ENCODE measurements at places on chromosomes 2 and 18.
A peak's percentile ranks its signal among the peaks of the same experiment; 100 is the strongest.

GRCh38 chr18:33578518-33579348 is 714 bp downstream of the ASXL3 start:
- no peak for DNase-seq

DNA sequence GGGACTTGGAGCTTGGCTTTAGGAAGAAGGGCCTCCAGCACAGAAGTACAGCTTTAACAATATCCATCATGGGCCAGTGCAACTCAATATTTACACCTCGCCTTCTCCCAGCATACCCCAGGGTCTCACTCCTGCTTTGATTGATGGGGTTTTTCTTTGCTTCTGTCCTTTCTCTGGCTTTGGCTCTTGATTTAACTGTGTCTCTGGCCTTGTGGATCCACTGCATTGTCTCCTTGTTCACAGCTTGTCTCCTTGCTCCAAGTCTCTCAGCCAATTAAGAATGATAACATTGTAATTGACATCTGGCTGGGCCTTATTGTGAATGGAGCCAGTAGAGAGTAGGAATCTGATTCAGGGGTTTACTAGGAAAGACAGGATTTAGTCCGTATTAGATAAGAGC is 1019.5 kb downstream of the TMEM182 start:
- no peak for DNase-seq

- DNase-seq, result no peak
These were observed 142.6 kb downstream of the INHBB start for GRCh38 chr2:120488531-120488930.

- DNase-seq, result no peak
These were observed 93.5 kb upstream of the ITPRID2 start for GRCh38 chr2:181798022-181798421.

GRCh38 chr2:236867441-236868260 is 218.0 kb upstream of the COPS8 start:
- no peak for DNase-seq

- DNase-seq, result no peak
These were observed 25.4 kb downstream of the SLC40A1 start for GRCh38 chr2:189555232-189555631.

GRCh38 chr2:29226808-29227207 is 111.6 kb downstream of the CLIP4 start:
- no peak for DNase-seq

- DNase-seq, result no peak
These were observed 100.5 kb downstream of the INHBB start for GRCh38 chr2:120446236-120447126.

- no peak for DNase-seq
These were observed 89.3 kb downstream of the MBD5 start for GRCh38 chr2:148110184-148110583.

- no peak for DNase-seq
These were observed 634.5 kb downstream of the ZEB2 start for GRCh38 chr2:143885461-143885860.

- no peak for DNase-seq
These were observed 684.8 kb downstream of the RNF144A start for GRCh38 chr2:7601990-7602389.

GRCh38 chr2:28545590-28546200 is 49.8 kb downstream of the PLB1 start:
- DNase-seq, result no peak

- DNase-seq, result no peak
These were observed 1090.2 kb downstream of the SUCLG1 start for GRCh38 chr2:83368916-83369315.

DNA sequence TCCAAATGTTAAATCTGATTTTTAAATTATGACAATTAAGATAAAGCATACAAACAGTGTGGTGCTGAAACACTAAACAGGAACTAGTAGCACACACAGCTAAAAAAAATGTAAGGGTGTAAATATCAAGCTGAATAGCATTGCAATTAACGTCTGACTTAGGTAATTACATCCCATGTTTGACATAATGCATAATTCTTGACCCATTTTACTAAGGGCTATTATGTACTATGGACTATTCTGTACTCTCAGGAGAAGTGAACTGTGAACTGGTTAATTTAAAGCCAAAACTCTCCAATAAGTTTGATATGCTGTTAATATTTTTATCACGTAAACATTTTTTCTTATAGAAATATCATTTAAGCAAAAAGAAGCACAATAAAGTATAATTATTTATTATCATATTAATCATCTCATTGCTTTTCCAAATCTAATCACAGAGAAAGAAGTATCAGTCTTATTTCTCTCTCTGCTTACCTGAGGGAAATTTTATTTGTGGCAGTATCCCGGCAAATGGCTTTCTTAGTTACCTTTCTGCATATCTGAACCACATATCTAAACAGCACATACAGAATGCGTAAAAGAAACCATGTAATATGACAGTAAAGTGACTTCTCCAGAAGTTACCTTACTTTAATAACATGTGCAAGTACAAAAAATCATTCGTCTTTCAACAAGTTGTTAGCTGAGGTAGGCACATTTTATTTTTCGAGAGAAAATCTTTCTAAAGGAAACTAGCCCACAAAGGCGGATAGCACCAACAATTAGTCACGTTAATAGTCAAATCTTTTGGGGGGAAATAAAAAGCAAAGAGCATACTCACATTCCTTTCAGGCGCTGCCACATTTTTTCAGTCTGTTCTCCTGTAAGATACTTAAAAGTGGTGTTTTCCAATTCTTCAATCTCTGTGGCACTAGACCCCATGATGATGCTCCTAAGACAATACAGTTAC is 94.9 kb upstream of the PDE1A start:
- no peak for DNase-seq

GRCh38 chr2:18845854-18846445 is 256.6 kb upstream of the NT5C1B start:
- no peak for DNase-seq

DNA sequence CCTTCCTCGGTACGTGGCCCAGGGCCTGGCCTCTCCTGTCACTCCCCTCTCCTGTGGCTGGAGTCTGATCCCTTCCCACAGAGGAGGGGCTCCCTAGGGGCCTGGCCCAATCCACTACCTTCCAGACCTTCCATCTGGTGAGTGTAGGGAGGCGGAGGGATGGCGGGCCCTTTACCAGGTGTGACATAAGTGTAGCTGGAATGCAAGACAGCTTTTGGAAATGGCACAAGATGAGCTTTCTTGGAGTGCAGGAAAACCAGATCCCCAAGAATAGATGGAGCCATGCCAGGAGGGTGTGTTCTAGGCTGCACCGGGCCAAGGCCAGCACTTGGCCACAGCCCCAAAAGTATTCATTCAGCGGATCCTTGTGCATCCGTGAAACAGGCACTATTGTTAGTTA is 30.1 kb downstream of the IGFBP5 start:
- DNase-seq, result no peak

DNA sequence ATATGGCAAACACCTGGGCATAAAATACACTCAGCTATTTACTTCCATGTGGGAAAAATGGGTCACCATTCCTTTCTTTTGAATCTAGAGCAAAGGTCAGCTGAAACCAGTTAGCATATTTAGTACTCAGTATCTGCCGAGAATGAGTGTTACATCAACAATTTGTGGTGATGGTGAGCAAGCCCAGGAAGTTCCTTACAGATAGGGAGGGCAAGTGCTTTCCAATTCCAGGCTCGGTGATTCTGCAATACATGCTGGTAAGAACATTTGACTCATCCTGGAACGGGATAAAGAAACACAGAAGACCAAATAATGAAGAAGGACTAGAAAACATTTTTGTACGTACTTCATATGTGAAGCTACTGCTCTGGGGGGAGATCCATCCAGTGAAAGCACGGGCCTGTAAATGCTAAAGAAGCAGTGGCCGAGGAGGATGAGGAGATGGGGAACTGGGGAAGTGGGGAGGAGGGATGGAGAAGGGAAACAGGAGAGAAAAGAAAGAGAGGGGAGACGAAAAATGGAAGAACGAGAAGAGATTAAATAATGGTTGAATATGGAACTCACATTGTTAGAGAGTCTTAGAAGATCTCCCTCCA is 251.9 kb downstream of the TTC32 start:
- no peak for DNase-seq

GRCh38 chr2:159497847-159498246 is 118.5 kb downstream of the BAZ2B start:
- DNase-seq, result no peak

DNA sequence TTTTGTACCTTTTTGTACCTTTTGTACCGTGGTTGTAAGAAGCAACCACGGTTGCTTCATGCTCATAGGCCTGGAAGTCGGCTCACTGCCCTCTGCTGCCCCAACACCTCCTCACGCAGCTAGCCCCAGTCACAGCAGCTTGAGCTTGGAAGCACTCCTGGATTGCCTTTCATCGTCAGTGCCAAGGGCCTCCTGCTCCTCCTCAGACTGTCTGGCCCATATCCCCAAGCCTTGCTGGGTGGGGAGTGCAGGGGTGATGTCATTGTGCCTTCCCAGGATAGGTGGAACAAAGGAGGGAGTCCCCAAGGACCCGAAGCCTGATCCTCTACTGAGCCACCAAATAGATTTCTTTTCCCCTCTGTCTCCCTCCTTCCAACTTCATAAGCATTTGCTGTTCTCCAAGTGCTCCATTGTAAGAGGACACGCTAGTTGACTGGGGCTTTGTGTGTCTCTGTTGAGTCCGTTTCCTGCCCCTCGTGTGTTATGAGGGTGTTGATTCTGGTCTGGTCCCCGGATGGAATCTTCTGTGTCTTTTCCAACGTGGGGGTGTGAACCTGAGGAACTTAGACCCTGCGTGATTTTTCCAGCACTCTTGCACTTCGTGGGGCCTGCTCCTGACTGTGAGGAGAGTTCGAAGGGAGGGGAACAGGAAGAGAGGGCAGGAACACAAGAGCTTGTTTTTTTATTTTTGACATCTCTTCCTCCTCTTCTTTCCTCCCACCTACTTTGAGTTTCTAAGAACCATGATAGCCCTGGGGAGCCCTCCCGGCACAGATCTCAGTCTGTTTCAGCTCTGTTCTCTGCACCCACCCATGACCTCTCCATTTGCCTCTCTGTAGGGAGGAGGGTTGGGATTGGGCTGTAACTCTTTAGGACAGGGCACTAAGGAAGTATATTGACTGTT is 127.2 kb upstream of the EML6 start:
- no peak for DNase-seq

DNA sequence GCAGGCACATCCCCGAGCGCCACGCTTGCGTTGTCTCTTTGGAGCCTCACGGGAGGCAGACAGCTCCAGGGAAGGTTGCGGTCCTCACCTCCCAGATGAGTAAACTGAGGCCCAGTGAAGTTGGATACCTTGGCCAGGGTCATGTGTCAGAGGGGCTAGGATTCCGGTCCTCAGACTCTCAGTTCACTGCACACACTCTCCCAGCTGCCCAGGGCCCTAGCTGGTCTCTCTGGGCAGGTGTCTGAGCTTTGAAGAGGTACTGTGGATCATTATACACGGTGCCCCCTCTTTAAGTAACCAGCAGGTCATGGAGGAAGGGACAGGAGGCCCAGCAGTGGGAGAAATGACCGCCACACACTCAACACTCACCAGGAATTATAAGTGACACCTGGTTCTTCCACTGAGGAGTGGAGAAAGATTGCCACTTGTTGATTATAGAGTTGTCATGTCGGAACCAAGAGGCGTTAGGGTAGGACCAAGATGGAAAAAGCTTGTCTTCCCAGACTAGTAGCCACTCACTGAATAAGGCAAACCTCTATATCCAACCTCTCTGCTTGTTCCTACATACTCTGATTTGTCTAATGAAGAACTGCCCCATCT is 588 bp downstream of the TMEM214 start:
- no peak for DNase-seq

- DNase-seq, result no peak
These were observed 88.4 kb downstream of the EHD3 start for GRCh38 chr2:31322371-31322770.

- DNase-seq, result no peak
These were observed 60.6 kb downstream of the IRS1 start for GRCh38 chr2:226738821-226739544.

- DNase-seq, result no peak
These were observed 191.9 kb downstream of the MYO3B start for GRCh38 chr2:170369894-170370293.

GRCh38 chr2:239596792-239597191 is 196.0 kb upstream of the HDAC4 start:
- DNase-seq, result no peak

DNA sequence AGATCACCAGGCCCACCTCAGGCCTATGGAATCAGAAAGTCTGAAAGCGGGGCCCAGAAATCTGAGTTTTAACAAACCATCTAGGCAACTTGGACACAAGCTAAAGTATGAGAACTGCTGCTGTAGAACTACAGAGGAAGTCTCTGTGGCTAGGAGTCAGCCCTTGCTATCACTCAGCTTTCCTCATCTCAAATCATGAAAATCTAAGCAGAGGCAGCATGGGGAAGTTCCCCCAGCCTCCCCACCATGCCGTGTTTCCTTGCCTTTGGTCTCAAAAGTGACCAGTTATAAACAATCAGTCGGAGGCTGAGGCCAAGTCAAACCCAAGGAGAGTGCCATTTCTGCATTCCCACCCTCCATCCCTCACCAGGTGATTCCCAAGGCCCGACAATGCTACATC is 404.7 kb downstream of the BCL11A start:
- peak; percentile 24 for DNase-seq

GRCh38 chr2:26709323-26710110 is 17.0 kb downstream of the KCNK3 start:
- no peak for DNase-seq

- DNase-seq, result no peak
These were observed 174.9 kb downstream of the ETAA1 start for GRCh38 chr2:67571785-67572718.

DNA sequence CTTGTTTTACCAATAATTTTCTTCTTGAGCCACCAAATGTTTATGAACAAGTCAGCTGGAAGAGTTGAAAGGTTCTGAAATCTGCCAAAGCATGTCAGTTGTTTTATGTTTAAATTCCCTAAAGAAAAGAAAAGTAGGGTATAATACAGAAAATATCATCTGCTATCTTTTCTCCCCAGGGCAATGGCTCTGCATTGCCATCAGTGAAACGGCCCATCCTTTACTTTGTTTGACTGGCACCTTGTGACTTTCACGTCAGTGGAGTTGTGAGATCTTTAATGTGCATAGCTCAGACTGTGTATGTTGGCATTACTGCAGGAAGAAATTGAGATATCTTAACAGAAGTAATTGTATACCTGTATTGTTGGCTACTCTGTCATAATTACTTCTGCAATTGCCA is 239.9 kb downstream of the THSD7B start:
- no peak for DNase-seq

GRCh38 chr2:120323214-120323613 is 22.7 kb upstream of the INHBB start:
- no peak for DNase-seq

- DNase-seq, result no peak
These were observed 39.1 kb upstream of the GALNT3 start for GRCh38 chr2:165833156-165833555.

- no peak for DNase-seq
These were observed 300.6 kb downstream of the EIPR1 start for GRCh38 chr2:3076848-3077642.

- DNase-seq, result no peak
These were observed 27.5 kb downstream of the MOCOS start for GRCh38 chr18:36214811-36215210.

- DNase-seq, result no peak
These were observed 90.0 kb upstream of the ATL2 start for GRCh38 chr2:38466876-38467767.

GRCh38 chr2:131045286-131046027 is 47.8 kb downstream of the FAM168B start:
- DNase-seq, result no peak

- no peak for DNase-seq
These were observed 223.7 kb downstream of the SLC4A3 start for GRCh38 chr2:219851169-219851568.
